Ascending aorta (tissue), 2 donors: ENCODE measurements at places on chromosomes 7 and 10. TPM values are rescaled to one million over a fixed set of nuclear protein-coding genes. Genes with fewer than 3 reads are reported as not detected.

The FZD8 gene
- 23.0 TPM for total RNA-seq

- H3K27ac ChIP-seq: peak overlapping the region; percentile 97
- no peaks in the 10 kb centered on the region for H3K4me1 ChIP-seq
- DNase-seq: no peak
Measured at GRCh38 chr10:14837003-14837756, 657 bp downstream of the CDNF start.

- no peaks in the 10 kb centered on the region for H3K36me3 ChIP-seq
- no peaks in the 10 kb centered on the region for H3K4me1 ChIP-seq
Measured at GRCh38 chr7:65453341-65454030, 79.8 kb downstream of the ZNF92 start.

- H3K27ac ChIP-seq: no peak overlapping the region
- H3K36me3 ChIP-seq: no peaks in the 10 kb centered on the region
- DNase-seq: no peak
- no peaks in the 10 kb centered on the region for H3K27me3 ChIP-seq
- H3K4me1 ChIP-seq: no peaks in the 10 kb centered on the region
Measured at GRCh38 chr10:107914450-107915214, 750.1 kb upstream of the SORCS1 start.

The PNLIP gene
- not detected for total RNA-seq

GRCh38 chr10:120949609-120950031 lies 98.5 kb downstream of the WDR11 start:
- H3K27me3 ChIP-seq: no peaks in the 10 kb centered on the region
- H3K36me3 ChIP-seq: no peaks in the 10 kb centered on the region
- no peak for DNase-seq
- no peak overlapping the region for H3K27ac ChIP-seq

- no peaks in the 10 kb centered on the region for H3K4me1 ChIP-seq
- no peak for DNase-seq
- H3K27ac ChIP-seq: no peak overlapping the region
- no peaks in the 10 kb centered on the region for H3K27me3 ChIP-seq
- no peak overlapping the region for H3K4me3 ChIP-seq
- no peaks in the 10 kb centered on the region for H3K36me3 ChIP-seq
Measured at GRCh38 chr7:85622059-85622458, 435.2 kb upstream of the SEMA3D start.

GRCh38 chr10:35219292-35219691 lies 92.6 kb downstream of the CREM start:
- no peak overlapping the region for H3K4me3 ChIP-seq
- H3K27ac ChIP-seq: no peak overlapping the region
- no peaks in the 10 kb centered on the region for H3K36me3 ChIP-seq
- H3K4me1 ChIP-seq: no peaks in the 10 kb centered on the region
- no peaks in the 10 kb centered on the region for H3K27me3 ChIP-seq
- no peak for DNase-seq

The GRID2IP gene
- total RNA-seq: not detected

The AKR1C4 gene
- total RNA-seq: not detected
